ENCODE measurements at places on chromosomes 5 and 9.

DNA sequence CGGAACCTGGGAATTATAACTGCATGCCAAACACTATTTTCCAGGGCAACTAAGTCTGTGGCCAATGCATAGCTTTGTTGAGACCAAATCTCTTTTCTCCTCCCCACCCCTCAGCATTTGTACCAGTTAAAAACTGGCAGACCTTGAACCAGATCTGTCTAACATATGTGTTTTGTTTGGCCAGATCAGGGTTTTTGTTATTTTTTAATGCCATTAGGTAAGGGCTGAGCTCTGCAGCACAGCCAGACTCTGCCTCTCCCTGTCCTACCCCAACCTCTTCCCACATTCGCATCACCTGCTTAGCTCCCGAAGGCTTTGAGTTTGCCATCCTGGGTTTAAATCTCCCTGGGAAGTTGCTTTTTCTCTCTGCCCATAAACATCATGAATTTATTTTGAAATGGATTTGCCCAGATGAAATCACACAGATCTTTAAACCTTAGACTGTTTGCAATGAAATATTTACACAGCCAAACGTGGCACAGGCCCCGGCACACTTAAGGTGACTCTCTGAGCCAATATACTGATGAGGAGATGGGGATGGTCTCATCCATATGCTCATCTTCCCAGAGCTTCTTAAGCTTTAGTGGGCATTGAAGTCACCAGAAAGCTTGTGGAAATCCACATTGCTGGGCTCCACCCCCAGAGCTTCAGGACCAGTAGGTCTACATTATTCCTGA is 54.0 kb upstream of the ALDH1B1 start:
- no peak for DNase-seq

DNA sequence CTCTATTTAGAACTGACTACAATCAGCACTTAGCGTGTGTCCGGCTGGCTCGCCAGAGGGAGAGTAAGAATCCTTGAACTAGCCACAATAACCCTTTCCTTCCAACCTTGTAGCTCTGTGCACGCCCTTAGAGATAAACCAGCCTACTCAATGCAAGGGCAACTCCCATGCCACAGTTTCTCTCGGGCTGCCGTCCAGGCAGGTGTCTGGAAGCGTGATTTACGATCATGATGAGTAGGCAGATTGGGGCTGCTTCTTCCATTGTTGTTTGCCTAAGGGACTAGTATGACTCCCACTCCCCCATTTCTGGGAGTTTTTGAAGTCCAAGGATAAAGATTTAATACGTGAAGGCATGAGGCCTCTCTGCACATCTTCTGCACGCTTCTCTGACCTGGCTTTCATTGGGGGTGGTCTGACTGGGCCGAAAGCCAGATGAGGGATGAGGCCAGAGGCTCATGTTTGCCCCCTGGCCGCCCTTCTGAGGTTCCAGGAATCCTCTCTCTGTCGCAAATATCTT is 134.0 kb upstream of the MYO10 start:
- DNase-seq, result no peak

DNA sequence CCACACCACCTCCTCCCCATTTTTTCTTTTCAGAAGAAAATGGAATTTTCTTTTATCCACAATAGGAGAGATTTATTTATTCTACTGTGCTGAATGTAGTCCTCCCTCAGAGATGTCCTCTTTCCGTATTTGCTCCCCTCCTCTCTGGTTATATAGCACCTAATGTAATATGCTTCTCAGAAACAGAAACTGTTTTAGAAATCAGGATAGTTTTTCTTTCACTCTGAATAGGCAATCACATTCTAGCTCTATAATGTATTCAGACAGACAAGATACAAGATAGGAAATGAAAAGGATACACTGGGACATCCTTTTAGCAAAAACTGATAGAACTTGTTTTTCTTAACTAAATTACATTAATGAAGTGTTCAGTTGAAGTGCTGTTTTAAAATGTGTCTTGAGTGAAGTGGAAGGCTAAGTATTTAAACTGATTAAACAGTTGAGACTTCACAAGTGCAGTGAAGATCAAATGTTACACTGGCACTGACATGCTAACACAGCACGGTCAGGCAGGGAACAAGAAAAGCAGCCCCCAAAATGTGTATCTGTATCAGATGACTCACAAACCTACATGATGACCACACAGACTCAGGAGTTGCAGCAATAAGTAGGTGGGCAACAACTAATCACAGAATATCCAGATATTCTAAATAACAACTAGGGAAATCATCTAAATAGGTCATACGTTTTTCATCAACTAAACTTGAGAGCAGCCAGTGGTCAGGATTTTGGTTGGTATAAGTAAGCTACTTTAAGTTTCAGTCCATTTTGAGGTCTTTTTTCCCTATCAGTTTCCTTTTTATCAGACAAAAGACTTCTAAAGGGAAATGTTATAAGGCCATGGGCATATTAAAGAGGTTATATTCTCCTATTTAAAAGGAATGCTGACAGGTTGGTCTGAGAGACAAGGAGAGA is 260.4 kb downstream of the MLLT3 start:
- no peak for DNase-seq

GRCh38 chr5:91302305-91302704 is 80.8 kb downstream of the ARRDC3 start:
- DNase-seq, result no peak

GRCh38 chr5:147913786-147914185 is 7.4 kb upstream of the C5orf46 start:
- DNase-seq, result no peak

DNA sequence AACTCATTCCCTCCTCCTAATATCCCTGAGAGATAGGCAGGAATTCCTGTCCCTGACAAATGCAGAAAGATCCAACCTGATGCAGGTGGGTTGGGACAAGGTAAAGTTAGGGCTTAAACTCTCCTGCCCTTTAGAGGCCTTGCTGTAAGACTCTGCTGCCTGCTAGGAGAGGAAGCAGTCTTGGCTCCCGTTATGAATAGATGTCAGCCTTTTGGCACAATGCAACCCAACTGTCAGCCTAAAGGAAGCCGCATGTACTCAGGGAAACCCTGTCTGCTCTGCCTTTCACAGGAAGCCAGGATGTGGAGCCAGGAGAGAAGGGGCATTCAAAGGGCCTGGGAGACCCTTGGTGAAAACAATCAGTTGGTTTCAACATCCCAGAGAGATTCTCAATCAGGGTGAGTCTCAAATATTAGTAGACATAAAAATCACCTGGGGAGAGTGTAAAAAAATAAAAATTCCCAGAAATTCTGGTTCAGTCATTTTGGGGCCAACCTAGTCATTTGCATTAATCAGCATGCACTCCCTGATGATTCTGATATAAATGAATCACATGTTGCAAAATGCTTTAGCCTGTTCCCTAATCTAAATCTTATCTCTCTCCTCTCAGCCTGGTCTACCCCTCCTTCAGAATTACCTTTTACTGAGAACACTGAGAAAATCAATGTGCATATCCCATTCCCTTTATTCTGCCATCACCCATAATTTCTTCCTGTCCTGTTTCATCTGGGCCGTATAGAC is 136.2 kb upstream of the TRIM32 start:
- DNase-seq, result no peak

DNA sequence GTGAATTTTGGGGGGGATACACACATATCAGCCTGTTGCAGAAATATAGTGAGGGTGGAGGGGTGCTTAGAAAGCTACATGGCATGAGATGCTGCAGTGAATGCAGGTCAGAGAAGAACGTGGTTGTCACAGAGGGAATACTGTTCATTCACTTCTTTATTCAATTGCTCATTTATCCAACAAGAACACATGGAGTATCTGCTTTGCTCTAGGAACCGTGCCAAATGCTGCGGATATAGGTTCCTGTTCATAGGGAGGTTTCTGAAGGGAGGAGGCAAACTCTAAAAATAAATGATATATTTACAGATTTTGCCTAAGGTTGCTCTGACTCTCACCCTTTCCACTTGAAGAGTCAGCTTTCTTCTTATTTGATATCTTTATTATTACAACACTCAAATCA is 444.3 kb upstream of the CLINT1 start:
- no peak for DNase-seq

- no peak for DNase-seq
Measured at GRCh38 chr5:14341571-14342230, 198.6 kb downstream of the TRIO start.

GRCh38 chr9:114894206-114894605 is 36.2 kb downstream of the TNFSF8 start:
- no peak for DNase-seq

DNA sequence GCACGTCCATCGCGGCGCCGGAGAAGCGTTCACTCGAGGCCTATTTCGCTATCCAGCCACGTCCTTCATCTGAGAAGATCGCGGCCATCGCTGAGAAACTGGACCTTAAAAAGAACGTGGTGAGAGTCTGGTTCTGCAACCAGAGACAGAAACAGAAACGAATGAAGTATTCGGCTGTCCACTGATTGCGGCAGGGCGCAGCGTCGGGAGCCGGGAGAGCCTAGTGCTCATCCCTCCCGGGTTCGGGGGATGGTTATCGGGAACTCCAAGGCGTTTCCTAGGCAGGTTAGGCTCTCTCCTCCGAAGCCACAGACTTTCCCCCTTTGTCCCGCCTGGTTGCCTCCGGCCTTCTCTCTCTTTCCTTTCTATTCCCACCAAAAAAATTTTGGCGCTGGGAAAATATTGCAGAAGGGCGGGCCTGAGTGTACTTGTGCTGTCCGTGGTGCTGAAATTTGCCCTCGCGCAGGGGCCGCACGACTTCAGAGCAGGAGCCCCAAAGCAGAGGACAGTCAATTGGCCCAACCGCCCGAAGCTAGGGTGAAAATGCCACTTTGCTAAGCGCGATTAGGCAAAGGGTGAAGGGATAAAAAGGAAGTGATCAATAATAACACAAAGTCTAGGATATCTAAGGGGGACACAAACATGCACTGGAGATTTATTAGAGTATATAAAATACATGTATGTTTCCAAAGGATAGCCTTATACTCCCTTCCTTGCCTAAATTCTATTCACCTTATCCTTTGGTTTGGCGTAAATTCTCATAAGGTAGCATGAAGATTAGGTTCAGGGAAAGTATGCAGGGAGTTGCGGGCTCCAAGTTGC is 1.8 kb downstream of the POU4F3 start:
- peak; percentile 28 for DNase-seq

DNA sequence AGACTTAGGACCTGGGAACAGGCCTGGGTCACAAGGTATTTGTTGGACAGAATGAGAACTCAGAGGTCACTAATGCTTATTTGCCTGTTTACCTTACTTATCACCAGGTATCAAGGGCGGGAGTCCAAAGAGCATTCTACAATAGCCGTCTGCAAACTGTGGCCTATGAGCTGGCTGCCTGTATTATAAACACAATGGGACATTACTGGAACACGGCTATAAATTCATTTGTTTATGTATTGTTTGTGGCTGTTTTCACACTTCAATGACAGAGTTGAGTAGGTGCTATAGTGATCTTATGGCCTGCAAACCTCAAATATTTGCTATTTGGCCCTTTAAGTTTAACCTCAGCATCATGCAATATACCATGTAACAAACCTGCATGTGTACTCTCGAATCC is 76.6 kb upstream of the ASTN2 start:
- no peak for DNase-seq

DNA sequence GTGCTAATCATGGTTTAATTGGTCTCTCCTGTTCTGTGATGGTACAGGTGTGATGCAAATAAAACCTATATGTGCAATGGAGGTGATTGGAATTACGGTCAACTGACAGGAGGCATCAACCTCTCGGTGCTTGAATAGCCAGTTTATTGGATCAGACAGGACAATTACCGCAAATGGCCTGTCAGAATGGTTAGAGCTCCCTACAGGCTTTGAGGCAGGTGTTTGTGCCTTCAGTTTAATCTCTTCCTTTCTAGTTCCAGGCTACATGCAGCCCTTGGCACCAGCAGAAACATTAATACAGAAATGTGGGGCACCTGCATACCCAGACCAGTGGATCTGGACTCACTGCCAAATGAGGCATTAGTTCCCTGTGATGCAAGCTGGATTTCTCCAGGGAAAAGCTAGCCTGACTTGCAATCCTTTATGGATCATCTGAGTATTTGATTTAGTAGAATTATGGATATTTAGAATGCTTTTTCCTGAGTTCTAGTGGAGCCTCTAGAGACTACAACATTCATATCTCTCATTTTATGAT is 128.6 kb downstream of the MAT2B start:
- no peak for DNase-seq

DNA sequence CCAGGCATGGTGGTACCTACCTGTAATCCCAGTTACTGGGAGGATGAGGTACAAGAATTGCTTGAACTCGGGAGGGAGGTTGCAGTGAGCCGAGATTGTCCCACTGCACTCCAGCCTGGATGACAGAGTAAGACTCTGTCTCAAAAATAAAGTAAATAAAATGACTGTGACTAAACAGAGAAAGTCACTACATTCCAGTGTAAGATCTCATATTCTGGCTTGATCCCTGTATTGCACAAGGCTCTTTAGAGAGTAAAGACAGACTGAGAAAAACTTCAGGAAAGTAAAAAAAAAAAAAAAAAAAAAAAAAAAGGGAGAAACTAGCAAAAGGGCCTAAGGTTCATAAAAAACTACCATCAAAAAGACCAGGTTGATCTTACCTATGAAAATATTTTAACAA is 106.6 kb upstream of the PJA2 start:
- DNase-seq, result no peak

GRCh38 chr5:136053336-136054141 is 24.8 kb downstream of the TGFBI start:
- no peak for DNase-seq

- DNase-seq, result no peak
Measured at GRCh38 chr9:95103871-95104580, 213.5 kb downstream of the FANCC start.

DNA sequence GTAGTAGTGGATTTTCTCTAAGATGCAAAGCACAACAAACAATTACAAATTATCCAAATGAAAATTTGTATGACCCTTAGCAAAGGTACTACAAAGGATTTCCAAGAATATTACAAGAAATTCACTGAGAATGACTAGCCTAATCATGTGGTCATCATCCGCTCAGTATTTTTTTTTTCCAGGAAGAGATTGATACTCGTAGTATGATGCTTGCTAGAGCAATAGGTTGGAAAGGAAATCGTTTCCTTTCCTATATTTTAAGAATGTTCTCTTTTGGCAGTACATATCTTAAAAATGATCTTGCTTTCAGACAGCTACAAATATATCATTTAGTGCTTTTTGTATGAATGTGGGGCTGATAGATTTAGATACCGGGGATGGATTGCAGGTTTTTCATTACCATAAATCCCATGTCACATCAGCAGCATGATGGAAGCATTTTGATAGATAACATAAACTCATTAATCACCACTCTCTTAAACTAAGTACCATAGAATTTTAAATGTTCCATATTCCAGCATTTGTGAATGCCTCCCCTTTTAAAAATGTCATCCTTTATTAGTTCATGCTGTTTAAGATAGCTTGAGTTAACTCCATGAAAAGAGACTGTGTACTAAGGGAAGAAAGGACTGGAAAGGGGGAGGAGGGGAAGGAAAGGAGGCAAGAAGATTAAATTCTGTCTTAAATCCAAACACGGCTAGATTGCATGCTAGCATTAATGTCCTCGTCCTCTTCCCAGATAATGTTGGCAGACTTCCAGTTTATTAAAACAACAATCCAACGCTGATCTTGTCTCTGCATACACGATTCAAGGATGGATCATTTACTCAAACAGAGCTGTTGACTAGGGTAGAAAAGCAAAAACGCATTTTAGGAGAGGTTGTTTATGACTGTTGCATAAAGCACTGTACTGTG is 311.7 kb upstream of the ZNF608 start:
- no peak for DNase-seq

Data from stimulated activated CD4-positive, alpha-beta T cell treated with anti-CD3 and anti-CD28 coated beads, Interleukin-2, amount 100 ng/mL, for 24 hours (primary cell).